ENCODE measurements at places on chromosomes 3 and 15.

- no peak for DNase-seq
These were observed 1.8 kb downstream of the TWF2 start for GRCh38 chr3:52237006-52237656.

DNA sequence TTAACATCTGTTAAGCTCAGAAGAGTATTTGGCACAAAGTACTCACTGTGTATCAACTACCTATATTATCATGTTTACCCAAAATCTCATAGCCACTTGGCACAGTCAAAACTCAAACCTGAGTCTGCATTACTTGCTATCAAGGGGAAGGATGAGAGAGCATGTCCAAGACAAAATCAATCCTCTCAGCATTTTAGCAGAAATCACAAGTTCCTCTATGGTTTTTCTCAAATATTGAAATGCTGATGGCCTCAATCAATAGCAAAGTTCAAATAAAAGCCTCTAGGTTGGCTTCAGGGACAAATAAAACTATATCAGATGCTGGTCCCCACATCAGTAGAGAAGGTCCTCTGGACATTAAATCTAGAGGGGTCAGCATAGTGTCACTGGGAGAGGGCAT, 14.3 kb downstream of the TBC1D2B start:
- no peak for DNase-seq

- DNase-seq = no peak
These were observed 271.2 kb downstream of the PLCL2 start for GRCh38 chr3:17155951-17156350.

- no peak for DNase-seq
These were observed 2.1 kb downstream of the RIOX2 start for GRCh38 chr3:97970156-97970555.

- DNase-seq = no peak
These were observed 92.9 kb downstream of the THRB start for GRCh38 chr3:24401811-24402185.

DNA sequence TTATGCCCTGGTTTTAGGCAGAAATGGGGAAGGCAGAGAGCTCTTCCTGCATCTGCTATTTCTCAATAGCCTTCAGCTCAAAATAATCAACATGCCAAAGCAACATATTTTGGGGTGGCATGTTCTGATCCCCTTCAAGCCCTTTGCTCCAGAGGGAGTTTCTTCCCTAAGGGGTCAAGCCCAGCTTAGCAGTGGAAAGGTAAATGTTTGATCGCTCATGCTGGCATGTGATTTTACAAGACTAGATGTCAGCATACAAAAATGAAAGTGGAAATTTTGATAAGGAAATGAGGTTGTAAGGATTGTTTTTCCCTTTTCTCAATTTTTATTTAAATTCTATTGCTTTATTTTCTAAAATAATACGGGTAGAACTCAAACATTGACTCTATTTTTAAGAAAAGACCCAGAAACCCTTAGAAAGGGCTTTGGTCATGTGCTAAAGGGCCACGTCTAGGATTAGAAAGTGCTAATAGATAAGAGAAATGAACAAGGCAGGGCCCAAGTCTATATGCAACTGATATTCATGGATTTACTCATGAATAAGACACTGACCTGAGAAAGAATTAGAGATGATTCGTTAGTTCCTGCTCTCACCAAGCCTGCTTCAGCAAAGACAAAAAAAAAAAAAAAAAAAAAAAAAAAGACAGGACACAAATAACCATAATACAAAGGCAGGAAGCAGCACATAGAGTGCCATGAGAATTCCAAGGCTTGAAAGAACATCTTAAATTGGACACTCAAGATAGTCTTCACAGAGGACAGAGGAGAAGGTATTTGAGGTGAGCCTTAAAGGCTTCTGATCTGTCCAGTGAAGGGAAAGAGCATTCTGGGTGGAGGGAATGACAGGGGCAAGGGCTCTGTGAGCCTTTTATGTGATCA, 55.0 kb upstream of the NR2E3 start:
- no peak for DNase-seq

- DNase-seq = no peak
These were observed 158.6 kb upstream of the NR2E3 start for GRCh38 chr15:71651750-71652186.

- DNase-seq = no peak
These were observed 32.3 kb downstream of the CACNA1D start for GRCh38 chr3:53526704-53527055.

- DNase-seq = no peak
These were observed 11.6 kb downstream of the PSMD6 start for GRCh38 chr3:64011685-64012084.

GRCh38 chr15:84653910-84654688, at the start of gene WDR73:
Gene WDR73 (minus strand): TSS chr15:84654283. CDS start chr15:84654274, 9 bp downstream.
- peak; percentile 97 for DNase-seq

DNA sequence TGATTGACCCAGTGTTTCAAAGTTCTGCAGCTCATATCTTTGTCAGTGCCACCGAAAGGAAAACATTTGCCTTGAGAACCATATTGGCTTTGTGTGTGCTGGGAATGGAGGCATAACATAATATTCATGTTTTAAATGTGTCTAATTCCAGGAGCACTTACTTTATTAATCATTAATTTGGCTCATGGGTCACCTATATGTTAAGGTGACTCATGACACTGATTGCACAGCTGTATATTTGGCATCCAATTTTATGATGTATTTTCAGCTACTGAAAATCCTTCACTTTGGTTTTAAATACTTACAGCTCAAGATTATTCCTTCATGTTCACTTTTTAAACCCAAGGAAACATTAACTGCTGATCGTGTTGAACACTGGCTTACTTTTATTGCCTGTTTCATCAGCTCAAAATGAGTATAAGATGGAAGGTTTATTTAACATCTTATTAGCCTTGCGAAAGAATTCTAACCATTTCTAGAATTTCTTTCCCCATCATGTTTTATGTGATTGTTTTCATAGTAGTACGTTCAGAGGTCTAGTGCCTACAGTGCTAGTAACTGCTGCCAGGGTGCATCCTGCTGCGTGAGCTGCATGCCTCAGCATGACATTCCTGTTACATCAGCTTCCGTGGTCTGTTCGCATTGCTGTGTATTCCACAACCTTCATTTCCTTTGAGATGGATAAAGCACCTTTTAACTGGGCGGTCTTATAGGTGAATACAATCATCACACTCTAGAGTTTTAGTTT, 63.7 kb downstream of the LRCH3 start:
- DNase-seq = no peak

DNA sequence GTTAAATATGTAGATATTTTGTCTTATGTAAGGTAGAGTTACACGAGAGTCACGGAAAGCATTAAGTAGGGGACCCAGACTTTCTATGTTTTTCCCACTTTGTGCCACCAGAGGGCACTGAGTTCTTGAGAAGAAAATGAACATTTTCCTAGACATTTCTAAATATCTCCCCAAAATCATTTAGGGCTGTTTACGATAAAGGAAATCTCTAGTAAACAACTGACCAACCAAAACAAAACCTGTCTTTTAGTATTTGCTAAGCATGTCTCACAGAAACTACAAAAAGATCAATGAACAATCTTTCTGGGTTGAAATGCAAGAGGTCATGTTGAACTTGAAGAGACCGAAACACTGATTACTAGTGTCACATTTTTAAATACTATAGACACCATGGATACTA, 16.1 kb downstream of the POU1F1 start:
- no peak for DNase-seq

- no peak for DNase-seq
These were observed 84.9 kb upstream of the ETV5 start for GRCh38 chr3:186193534-186194450.

DNA sequence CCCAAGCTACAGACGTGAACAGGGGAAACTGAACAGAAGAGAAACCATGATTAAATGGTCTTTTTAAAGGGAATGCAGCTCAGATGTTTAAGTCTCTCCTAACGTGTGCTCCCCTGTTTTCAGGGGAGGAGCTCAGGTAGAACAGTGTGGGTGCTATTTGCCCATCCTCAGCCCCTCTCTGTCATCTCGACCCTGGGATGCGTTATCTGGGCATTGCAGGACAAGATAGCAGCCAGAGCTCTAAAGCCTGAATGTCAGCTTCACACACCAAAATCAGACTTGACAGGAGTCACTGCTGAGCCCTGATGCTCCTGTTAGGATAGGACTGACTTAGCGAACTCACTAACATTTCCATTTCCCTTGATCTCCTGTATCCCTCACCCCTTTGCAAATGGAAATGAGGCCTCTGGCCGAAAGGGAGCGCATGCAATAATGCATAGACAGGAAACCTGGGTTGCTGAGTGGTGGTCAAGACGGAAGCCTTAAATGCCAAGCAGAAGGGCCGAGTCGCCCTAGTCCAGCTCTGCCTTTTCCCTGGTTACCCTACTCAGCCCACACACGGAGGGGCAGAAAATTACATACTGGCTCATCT, 234.9 kb upstream of the TPM1 start:
- no peak for DNase-seq

GRCh38 chr3:105367063-105367405, 325 bp downstream of the ALCAM start:
- no peak for DNase-seq

DNA sequence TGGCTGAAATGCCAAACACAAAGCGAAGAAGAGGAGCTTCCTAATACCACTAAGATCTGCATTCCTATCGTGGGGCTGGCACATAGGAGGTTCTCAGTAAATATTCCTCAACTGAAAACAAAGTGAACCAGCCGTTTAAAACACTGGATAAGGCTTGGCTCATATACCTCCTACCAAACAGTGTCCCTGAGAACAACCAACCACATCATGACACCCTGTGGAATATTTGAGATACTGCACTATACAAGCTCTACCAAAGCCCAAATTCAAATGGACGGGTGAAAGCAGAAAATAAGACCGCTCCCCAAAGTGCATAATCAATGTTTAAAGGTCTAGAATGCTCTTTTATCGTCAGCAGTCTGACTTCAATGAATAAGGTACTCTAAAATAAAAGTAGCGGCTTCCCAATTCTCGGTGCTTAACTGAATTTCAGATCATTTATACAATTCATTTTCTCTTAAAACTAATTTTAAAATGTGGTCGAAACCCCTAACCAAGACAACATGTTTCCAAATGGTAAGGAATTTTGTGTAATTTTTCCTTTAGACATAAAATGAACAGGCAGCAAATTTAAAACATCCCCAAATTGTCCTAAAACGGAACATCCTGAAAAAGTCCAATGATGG, 425.8 kb downstream of the ERC2 start:
- no peak for DNase-seq

- DNase-seq = no peak
These were observed 249.9 kb upstream of the CTDSPL start for GRCh38 chr3:37611771-37612170.

GRCh38 chr3:133330065-133330464, 69.8 kb upstream of the BFSP2 start:
- no peak for DNase-seq

DNA sequence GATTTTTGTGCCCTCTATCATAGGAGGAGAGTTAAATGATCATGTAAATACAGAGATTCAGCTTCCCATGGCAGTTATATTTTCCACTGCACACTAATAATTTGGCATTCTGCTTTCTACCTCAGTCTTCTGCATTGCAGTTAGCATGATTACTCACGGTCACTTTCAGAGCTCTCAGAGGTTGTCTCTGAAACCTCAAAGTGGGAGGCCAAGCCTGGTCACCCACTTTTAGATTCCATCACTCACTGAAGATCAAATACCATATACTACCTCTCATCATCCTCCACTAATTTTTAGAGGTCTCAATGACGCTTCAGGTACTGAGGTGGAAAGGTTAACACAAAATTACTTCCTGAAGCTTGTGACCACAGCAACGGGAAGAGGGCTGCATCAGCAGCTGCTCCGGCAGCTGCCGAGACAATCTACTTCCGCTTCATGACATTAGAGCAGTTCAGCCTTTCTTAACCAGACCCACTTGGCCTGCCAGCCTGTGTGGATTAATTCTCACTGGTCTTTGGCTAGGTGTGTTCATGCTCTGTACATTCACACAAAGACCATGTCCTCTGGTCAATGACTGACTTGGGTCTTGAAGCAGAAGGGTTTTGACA, 416.4 kb upstream of the PDZRN3 start:
- DNase-seq = no peak

- DNase-seq = no peak
These were observed 230.7 kb upstream of the MME start for GRCh38 chr3:154849408-154849807.

GRCh38 chr3:154598166-154598565, 168.2 kb upstream of the GPR149 start:
- no peak for DNase-seq

GRCh38 chr3:137409584-137409983, 354.5 kb upstream of the SOX14 start:
- DNase-seq = no peak

GRCh38 chr3:19427422-19428149, 279.3 kb downstream of the KCNH8 start:
- DNase-seq = no peak

- no peak for DNase-seq
These were observed 109.7 kb upstream of the GALNT15 start for GRCh38 chr3:16064642-16065414.

GRCh38 chr3:153829606-153830170, 291.5 kb upstream of the ARHGEF26 start:
- no peak for DNase-seq

GRCh38 chr15:42474827-42475226, 16.1 kb downstream of the ZNF106 start:
- DNase-seq = no peak

GRCh38 chr3:12943124-12944021, 102.0 kb upstream of the RPL32 start:
- DNase-seq = no peak

DNA sequence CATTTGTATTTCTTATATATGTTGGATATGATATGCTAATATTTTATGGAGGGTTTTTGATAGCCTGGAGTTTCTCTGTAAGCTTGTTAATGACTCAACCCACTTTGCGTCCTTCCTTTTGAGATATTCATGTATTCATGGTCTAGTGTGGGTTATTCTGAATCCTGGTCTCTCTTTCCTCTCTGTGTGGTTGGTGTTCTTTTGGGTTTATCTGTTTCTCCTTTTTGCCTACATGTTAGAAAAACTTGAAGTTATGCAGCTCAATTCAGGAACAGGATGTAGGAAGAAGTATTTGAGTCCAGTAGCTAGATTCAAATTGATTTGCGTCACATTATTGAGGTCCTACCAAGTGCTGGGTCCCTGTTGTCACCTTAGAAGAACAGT, 28.1 kb downstream of the CMTM7 start:
- no peak for DNase-seq

DNA sequence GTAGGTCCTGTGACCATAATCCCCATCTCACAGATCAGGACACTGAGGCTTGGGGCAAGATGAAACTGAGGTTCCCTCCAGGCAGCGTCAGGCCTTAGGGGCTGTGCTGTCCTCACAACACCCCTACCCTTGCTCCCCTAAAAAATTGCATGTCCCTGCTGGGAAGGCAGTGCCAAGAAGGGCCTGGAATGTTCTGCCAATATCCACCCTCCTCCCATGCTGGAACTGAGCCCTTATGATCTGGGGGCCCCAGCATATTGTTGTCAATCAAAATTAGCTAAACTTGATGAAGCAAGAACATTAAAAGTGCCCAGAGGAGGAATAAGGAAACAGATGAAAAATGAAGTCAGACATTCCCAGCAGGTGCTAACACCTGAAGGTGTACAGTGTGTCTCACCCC, 13.4 kb upstream of the RTP3 start:
- DNase-seq = no peak

DNA sequence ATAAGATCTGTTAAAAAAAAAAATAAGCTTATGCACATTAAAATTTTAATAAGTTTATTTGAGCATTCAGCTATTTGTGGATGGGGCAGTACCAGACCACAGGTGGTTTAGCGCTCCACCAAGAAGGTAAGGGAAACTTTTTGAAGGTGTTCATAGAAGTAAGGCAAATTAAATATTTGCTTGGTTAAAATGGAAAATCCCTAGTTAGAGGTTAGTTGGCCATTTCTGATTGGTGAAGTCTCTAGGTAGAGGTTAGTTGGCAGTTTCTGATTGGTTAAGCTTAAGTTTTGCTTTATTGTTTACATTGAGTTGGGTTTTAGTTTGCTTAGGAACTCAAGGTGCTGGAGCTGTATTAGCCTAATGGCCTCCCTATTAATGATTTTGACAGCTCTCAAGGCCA, 30.7 kb downstream of the SCN11A start:
- no peak for DNase-seq

Measured in activated CD4-positive, CD25-positive, alpha-beta regulatory T cell treated with anti-CD3 and anti-CD28 coated beads, Interleukin-2, amount 50 U/mL, for 16 hours (primary cell).